ENCODE measurements at places on chromosomes 7 and 10.
A peak's percentile ranks its signal among the peaks of the same experiment; 100 is the strongest.

- no peak for DNase-seq
Observed at GRCh38 chr10:3428826-3429225, 256.2 kb upstream of the PITRM1 start.

GRCh38 chr10:113103131-113103840 is 153.2 kb downstream of the TCF7L2 start:
- DNase-seq = no peak

DNA sequence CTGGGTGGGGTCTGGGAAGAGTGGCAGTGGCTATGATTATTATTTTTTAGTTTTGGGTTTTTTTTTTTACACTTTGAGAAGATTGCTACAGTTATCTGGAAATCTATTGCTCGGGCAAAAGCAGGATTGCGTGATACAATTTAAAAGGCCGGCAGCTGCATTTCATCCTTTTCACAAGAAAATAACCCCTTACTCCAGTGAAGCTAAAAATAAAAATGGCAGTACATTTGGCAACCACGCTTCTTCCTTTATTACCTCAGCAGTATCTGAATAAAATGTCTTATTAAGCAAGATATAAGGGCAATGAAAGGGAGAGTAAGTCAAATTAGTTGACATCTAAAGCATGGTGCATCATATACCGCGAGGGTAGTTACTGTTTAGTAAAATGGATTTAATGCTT is 496.8 kb downstream of the LRMDA start:
- DNase-seq = no peak

GRCh38 chr7:50720295-50720694 is 62.4 kb downstream of the GRB10 start:
- DNase-seq = no peak

DNA sequence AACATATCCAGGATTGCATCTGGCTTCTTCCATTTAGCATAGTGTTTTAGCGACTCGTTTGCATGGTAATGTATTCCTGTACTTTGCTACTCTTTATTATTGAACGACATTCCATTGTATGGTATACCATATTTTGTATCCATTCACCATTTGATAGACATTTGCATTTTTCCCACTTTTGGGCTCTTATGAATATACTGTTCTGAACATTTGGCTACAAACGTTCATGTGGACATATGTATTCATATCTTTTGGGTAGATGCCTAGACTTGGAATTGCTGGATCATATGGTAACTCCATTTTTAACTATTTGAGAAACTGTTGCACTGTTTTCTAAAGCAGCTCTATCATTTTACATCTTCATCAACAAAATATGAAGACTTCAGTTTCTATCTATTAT is 383.7 kb upstream of the AKR1E2 start:
- DNase-seq = no peak

DNA sequence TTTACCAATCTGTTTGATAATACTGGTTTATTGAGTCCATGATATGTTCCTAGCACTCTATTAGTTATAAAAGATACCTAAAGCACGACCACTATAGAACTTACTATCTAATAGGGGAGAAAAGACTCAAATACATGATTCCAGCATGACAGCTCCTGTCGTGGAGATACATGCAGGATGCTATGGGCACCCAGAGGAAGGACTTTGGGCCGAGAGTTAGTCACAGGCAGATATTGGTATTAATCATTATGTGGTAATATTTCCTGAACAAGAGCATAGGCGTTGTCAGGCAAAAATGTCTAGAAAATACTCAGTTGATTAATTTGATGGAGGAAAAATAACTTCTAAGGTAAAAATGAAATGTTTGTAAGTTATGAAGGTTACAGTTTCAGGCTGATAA is 31.8 kb downstream of the CNNM2 start:
- DNase-seq = no peak

- no peak for DNase-seq
Observed at GRCh38 chr7:91356915-91357314, 92.7 kb downstream of the FZD1 start.

DNA sequence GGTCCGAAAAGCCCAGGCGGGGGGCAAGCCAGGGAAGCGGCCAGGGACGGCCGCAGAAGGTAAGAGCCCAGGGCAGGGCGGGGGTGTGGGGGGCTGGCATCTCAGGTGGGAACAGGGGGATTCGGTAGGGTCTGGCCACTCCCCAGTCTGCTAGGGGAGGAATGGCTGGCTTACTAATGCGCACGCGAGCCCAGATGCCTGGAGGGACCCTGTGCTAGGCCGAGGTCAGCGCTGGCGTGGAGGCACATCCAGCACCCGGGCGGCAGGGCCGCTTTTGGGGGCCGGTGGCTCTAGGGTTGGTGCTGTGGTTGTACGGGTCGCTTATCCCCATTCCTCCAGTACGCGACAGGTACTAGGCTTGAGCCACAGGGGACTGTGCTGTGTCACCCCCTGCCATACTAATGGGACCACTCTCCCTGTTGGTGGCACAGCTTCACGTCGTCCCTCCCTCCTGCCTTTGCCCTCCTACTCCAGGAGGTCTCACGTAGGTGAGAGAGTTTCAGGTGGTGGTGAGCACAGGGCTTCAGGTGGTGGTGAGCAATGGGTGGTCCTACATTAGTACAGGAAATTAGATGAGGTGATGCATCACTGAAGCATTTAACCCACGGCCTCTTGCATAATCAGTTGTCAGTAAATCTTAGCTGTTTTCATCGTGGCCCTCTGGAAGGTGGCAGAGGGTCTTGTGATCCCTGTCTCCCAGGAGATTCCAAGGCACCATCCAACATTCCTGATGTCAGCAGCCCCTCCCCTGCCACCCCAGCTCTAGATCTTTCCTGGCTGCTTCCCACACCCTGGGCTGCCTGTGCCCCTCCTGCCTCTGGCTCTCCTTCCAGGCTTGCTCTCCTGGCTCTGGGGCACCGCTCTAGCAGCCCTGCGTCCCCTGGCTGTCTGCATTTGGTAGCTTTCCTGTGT is 971 bp downstream of the AEBP1 start:
- no peak for DNase-seq

DNA sequence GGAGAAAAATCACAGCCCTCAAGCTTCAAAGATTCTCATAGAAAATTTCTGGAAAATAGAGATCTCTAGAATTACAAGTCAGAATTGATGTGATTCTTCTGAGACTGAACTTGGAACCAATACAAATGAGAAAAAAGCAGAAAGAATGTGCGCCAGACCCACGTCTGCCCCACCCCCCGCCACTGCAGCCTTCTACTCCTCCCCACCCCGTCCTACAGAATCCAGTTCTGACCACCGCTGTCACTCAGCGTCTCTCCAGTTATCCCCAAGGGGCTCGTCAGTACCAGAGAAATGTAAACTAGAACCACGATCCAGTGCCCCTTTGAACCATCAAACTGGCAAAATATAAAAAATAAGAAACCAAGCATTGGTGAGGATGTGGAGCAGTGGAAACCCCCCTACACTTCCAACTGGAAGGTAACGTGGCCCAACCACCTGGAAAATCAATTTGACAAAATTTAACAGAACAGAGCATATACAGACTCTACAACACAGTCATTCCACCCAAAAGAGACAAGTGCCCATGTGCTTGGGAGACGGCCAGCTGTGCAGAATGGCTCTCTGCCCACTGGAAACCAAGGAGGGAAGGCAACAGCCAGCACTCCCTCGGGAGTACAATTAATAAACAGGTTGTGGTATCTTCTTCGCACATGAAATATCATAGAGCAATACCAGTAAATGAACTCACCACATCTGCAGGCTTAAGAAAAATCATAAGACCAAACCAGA is 397.9 kb downstream of the TNS3 start:
- DNase-seq = no peak

DNA sequence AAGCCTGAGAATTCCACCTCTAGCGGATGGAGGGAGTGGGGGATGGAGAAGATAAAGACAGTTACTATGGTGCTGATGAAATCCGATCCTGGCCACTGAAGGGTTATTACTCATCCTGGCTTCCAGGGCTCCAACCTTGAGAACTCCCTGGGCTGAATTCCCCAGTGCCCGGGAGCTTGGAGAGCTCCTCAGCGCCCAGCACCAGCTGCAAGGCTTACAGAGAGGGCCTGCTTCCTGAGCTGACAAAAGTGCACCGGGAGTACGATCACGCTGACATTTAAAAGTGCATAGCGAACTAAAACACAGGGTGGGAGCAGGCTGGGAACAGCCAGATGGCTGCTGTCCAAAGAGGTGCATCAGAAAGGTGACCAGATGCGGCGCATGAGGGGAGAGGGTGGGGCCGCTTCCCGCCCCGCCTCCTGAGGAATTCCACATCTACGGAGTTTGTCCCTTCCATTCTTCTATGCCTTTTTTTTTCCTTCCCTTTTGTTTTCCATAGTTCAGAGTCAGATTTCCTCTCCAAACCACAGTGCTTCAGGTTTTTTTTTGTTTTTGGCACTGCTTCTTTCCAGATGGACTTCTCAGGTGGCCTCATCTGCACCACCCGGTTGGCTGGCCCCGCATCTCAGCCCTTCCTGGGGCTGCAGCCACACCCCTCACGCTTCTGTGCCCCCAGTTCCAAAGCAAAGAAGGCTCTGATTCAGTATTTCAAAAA is 62.4 kb upstream of the MKRN1 start:
- DNase-seq = peak; percentile 75

DNA sequence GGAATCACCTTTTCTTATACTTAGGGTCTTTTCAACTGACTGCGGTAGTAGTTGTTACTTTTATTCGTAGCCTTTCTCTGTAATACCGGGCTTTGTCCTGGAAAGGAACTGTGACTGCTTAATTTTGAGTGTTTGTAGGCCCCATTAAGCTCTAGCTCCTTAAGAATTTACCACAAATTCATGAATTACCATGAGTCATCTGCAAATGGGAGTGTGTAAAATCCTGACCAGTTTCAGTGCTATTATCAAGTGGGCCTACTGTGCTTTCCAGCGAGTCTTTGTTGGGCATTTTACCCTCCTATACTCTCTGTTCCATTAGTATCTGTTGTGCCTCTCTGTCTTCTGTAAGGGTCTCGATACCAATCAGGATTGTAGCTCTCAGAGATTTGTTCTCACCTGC is 49.7 kb downstream of the ZMYND11 start:
- no peak for DNase-seq

DNA sequence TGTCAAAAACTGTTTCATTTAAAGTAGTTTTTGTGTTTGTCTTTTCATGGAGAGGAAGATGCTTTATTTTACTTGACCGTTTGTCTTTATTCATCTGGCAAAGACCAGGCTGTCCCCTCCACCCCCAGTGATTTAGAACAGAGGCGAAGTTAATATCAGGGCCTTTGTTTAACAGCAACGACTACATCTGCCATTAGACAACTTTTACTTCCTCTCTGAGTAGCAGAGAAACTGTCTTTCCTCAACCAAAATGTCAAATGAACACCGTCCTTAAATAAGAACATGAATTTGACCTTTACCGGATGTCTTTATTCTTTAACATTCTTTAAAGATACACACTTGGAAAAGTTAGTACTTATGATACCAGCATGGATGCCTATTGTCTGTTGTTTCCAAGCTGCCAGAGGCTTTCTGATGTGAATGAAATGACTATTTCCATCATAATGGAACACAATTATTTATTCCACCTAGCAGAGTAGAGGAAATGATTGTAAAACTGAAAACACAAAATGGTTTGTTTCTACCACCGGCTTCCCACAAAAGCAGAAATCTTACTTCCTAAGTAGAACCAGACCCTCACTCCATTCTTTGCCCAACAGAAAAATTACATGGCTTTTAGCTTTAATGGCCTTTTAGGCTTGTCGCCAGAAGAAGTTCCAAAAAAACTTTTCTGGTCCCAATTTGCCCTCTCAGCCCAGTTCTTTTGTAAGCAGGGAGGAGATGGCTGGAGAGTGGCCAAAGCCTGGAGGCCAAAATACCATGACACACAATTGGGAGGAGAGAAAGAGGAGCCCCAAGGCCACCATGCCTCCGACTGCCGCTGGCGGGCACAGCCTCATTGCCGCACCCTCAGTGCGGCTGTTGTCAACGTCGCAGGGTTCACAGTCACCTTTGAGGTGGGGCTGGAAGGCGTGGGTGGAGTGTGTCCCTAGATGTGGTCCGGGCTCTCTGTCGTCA is 168.5 kb downstream of the TEX36 start:
- DNase-seq = no peak

- no peak for DNase-seq
Observed at GRCh38 chr7:98483276-98483963, 82.5 kb upstream of the BAIAP2L1 start.

Data from DMS153 (cell line).